ENCODE measurements at places on chromosomes 5 and 9.

DNA sequence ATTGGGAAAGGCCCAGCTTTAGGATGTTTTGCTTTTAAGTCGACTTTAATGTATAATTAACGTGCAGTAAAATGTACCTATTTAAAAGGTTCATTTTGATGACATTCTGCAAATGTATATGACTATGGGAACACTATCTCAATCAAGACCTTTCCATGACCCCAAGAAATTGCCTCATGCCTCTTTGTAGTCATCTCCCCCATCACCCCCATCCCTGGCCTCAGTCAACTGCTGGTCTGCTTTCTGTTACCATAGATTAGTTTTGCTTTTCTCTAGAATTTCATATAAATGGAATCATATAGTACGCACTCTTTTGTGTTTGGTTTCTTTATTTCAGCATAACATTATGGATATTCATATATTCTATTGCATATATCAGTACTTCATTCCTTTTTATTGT is 80.7 kb upstream of the C9orf72 start:
- no peak for DNase-seq

- no peak for DNase-seq
These were observed 40.7 kb downstream of the WNK2 start for GRCh38 chr9:93224591-93224990.

DNA sequence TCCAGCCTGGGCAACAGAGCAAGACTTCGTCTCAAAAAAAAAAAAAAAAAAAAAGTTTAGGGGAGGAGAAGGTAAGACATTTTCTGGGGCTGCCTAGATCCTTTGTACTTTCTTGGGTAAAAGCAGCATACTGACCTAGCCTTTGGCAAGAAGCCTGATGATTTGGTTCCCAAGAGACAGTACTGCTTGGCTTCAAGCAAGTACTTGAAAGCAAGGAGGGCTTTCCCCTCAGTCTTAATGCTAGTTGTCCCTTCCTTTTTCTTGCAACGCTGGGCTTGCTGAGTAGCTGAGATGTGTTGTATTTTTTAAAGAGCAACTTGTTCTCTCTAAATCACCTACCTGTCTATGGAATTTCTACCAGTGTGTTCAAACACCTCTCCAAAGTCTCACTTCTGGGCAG is 76.2 kb downstream of the INSYN2B start:
- DNase-seq, result no peak

DNA sequence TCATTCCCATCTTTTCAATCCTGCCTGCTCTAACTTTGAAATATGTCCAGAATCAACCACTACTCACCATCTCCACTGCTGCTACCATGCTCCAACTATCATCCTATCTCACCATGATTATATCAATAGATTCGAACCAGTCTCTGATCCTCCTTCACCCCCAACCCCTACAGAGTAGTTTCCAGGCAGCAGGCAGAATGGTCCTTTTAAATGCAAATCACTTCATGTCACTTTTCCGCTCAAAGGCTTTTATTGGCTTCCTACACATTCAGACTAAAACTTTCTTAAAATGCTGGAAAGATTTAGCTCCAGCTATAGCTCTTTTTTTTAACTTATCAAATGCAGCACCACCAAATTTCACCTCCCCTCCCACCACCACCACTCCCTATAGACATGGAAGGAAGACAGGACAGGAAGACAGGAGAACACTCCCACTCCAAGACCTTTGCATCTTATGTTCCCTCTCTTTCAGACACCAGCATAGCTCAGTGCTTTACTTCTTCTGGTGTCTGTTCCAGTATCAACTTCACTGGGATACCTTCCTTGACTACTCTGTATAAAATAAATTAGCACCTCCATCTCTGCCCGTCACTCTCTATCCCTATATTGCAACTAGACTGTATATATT is 9.9 kb upstream of the PPP2R2B start:
- no peak for DNase-seq

DNA sequence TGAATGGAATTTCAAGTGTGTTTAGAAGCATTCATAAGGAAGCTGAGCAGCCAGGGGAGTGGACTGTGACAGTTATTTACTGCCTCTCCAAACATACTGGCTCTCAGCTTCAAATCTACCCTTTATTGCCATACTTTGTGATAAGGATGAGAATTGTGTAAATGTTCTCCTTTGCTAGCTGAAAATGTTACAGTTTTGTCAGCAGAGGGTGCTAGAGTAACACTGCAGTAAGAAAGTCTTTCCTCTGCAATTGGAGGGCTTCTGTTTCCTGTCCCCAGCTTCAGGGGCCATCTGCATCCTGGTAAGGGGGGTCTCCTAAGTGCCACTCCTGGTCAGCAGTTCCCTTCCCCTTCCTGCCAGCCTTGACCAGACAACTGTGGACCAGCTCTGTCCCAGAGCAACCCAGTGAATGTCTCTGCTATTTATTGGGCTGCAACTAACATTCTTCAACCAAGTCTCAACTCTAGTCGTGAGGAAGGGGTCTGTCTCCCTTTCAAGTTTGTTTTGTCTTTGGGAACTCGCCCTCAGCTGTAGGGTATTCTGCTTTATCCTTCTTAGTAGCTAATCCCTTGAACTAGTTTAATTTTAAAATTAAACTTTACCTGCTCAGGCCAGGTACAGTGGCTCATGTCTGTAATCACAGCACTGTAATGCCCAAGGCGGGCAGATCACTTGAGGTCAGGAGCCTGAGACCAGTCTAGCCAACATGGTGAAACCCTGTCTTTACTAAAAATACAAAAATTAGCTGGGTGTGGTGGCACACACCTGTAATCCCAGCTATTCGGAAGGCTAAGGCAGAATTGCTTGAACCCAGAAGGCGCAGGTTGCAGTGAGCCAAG is 45.3 kb downstream of the RAPGEF6 start:
- DNase-seq, result no peak

- no peak for DNase-seq
These were observed 11.5 kb downstream of the CCDC127 start for GRCh38 chr5:206406-206805.

GRCh38 chr5:96321345-96321744 is 111.7 kb downstream of the PCSK1 start:
- no peak for DNase-seq

DNA sequence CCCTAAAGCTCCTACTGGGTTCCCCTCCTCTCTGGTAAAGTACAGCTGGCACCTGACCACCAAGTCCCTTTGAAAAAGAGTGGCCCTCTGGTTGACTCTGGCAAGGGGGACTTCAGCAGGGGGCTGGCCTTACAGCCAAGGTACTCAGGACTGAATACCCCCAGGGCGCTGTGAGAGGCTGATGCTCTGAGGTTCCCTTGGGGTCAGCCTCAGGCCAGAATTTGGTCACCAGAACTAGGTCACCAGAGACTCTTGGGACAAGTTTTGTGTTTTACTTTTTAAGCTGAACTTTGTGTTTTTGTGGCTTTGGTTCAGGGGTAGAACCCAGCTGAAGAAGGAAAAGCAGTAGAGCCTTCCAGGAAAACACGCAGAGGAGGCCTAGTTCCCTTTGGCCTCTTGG is 23.3 kb upstream of the SMU1 start:
- DNase-seq, result no peak

DNA sequence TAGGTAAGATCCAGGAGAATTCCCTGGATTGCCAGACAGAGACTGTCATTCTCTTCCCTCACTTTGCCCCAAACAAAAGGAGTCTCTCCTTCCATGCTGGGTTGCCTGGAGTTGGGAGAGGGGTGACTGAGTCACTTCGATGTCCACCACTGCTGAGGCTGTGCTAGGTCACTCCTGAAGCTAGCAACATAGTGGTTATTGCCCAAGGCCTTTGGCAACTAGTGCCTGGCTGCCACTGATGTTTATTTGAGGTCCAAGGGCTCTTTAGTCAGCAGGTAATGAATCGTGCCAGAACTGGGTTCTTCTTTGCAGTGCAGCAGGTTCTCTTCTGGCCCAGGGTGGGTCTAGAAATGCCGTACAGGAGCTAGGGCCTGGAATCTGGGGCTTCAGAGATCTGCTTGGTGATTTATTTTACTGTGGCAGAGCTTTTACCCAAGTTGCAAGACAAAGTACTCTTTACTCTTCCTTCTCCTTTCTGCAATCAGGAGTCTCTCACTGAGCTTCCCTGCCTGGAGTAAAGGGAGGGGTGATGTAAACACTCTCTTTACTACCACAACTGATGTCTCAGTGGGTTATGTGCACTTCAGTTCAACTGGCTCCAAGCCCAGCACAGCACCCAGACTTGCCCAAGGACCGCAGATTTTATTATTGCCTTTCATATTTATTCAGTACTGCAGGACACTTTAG is 155.7 kb upstream of the SH3GL2 start:
- DNase-seq, result no peak

GRCh38 chr5:96489532-96489931 is 56.5 kb upstream of the PCSK1 start:
- no peak for DNase-seq

- DNase-seq, result no peak
These were observed 681 bp upstream of the ETF1 start for GRCh38 chr5:138543730-138544104.

GRCh38 chr5:130708754-130709153 is 456.3 kb downstream of the HINT1 start:
- DNase-seq, result no peak

GRCh38 chr5:31854181-31855133 is 215.5 kb downstream of the PDZD2 start:
- DNase-seq, result no peak

GRCh38 chr5:16784088-16784487 is 152.0 kb downstream of the MYO10 start:
- no peak for DNase-seq

All from stimulated activated CD8-positive, alpha-beta memory T cell treated with anti-CD3 and anti-CD28 coated beads, Interleukin-15, amount 100 ng/mL, for 1 hour (primary cell).